ENCODE measurements at places on chromosomes 7 and 10. TPM values are rescaled to one million over a fixed set of nuclear protein-coding genes. Genes with fewer than 3 reads are reported as not detected.

PIP gene
- total RNA-seq, result not detected

PLEKHS1 gene
- total RNA-seq, result not detected

KCNMA1 gene
- 25.6 TPM for total RNA-seq

INA gene
- total RNA-seq, result 6.4 TPM

EIF5AL1 gene
- 1.1 TPM for total RNA-seq

SEMA4G gene
- total RNA-seq, result 0.56 TPM

BAZ1B gene
- total RNA-seq, result 45.0 TPM

MOGAT3 gene
- total RNA-seq, result not detected

GRCh38 chr10:21534604-21535493, 817 bp downstream of the MLLT10 start:
- peak overlapping the region; percentile 97 for H3K27ac ChIP-seq
- H3K4me3 ChIP-seq, result peak overlapping the region; percentile 89

DNA sequence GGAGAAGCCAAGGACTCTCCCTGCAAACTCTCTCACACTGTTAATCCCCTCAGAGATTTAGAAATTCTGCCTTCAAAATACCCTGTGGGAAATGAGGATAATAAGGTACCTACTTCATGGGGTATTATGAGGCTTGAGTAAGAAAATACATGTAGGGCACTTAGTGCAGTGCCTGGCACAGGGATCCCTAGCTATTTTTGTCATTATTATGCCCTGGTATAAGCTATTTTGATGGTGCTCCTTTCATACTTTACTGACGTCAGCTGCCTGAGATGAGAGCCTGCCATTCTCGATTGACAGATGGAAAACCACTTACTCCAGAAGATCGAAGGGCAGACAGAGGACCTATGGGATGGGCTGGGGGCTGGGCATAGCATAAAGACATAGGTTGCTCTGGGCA, 30.1 kb downstream of the MKX start:
- DNase-seq, result no peak
- H3K36me3 ChIP-seq, result no peaks in the 10 kb centered on the region
- no peak overlapping the region for H3K27ac ChIP-seq
- no peak overlapping the region for H3K4me3 ChIP-seq
- no peaks in the 10 kb centered on the region for H3K27me3 ChIP-seq
- peaks cover 13% of the 10 kb centered on the region for H3K4me1 ChIP-seq

DNA sequence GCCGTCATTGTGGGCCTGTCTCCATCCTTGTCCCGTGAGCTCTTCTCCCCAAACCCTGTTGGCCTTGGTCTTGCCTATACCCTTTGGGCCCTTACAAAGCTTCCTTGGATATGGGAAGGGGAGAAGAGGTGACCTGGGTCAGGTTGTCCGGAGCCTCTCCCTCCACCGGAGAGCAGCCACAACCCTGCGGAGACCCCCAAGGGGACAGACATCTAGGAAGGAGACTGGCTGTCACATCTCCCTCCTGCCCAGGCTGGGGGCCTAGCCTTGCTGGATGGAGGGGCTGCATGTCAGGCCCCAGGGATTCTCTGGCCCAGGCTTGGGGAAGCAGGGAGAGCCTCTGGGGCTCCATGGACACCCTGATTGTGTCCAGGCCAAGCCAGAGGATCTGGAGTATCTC, 11.8 kb downstream of the NACAD start:
- H3K27me3 ChIP-seq, result no peaks in the 10 kb centered on the region
- peaks cover 59% of the 10 kb centered on the region for H3K36me3 ChIP-seq
- H3K4me3 ChIP-seq, result no peak overlapping the region
- no peak for DNase-seq
- no peak overlapping the region for H3K27ac ChIP-seq
- H3K4me1 ChIP-seq, result no peaks in the 10 kb centered on the region

DNA sequence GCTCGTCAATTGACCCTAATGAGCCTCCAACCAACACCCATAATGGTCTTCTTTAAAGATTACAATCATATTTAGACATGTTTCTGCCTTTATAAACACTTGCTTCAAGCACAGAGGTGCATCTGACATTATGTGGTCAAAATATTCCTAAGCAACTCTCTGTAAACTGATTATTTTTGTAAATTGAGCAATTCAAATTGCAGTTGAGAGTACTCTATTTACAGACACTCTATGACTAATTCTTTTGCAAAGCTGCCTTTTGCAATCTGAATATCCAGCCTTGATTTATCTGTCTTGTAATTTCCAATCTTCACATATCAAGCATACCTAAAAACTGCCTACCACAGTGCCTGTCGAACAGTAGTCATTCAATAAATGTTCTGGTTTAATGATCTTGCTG, 112.0 kb downstream of the PDE1C start:
- H3K27ac ChIP-seq, result peak overlapping the region; percentile 58
- H3K36me3 ChIP-seq, result no peaks in the 10 kb centered on the region
- peak; percentile 70 for DNase-seq

DNA sequence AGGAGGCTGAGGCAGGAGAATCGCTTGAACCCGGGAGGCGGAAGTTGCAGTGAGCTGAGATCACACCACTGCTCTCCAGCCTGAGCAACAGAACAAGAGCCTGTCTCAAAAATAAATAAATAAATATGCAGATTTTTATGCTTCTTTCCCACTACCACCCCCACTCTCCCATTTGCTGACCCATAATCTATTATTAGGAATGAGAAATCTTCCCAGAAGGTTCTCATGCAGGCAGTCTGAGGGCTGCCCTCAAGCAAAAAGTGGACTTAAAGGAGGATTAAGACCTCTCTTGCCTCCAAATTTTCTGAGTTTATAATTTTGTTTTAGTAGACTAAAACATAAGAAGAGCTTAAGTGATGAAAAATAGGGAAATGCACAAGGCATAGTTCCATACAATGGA, 85.2 kb upstream of the TOMM7 start:
- no peak overlapping the region for H3K4me3 ChIP-seq
- H3K27ac ChIP-seq, result no peak overlapping the region
- H3K4me1 ChIP-seq, result peaks cover 2% of the 10 kb centered on the region
- no peaks in the 10 kb centered on the region for H3K36me3 ChIP-seq
- no peak for DNase-seq

- no peaks in the 10 kb centered on the region for H3K27me3 ChIP-seq
- no peak overlapping the region for H3K4me3 ChIP-seq
- no peaks in the 10 kb centered on the region for H3K4me1 ChIP-seq
Measured at GRCh38 chr7:70354409-70355169, 756.3 kb downstream of the AUTS2 start.

- no peak for DNase-seq
- H3K4me3 ChIP-seq, result no peak within 1 kb of the TSS
- H3K4me1 ChIP-seq, result no peaks in the 10 kb centered on the region
- no peak within 1 kb of the TSS for H3K27ac ChIP-seq
- no peaks in the 10 kb centered on the region for H3K36me3 ChIP-seq
Measured at GRCh38 chr10:48684792-48685623, at the start of gene WDFY4. WDFY4 (plus strand) TSS chr10:48684873; CDS start chr10:48709733, 24,860 bp downstream.

- no peaks in the 10 kb centered on the region for H3K27me3 ChIP-seq
- peaks cover 19% of the 10 kb centered on the region for H3K4me1 ChIP-seq
- DNase-seq, result peak; percentile 64
- no peak overlapping the region for H3K4me3 ChIP-seq
Measured at GRCh38 chr7:73885975-73886798, 25.2 kb downstream of the TMEM270 start.

- no peak for DNase-seq
- H3K4me1 ChIP-seq, result peaks cover 7% of the 10 kb centered on the region
- H3K27me3 ChIP-seq, result no peaks in the 10 kb centered on the region
- no peaks in the 10 kb centered on the region for H3K36me3 ChIP-seq
- no peak overlapping the region for H3K27ac ChIP-seq
- H3K4me3 ChIP-seq, result no peak overlapping the region
Measured at GRCh38 chr10:51768886-51769465, 69.6 kb upstream of the CSTF2T start.

DNA sequence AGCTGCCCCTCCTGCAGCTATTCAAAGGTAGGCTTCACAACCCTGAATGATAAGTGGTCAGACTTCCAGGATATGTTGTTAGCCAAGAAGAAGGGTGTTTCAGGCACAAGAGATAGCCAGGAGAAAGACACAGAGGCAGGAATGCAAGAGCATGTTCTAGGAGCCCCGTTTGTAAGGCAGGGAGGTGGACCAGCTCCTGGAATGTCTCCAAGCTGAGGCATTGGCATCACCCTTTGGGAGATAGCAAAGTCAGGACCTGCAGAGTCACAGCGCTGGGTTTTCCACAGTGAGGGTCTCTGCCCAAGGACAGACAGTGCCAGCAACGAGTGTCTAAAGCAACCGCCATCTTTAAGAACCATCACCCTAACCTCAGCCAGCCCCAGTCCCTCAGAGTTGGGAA, 484.5 kb upstream of the ZMIZ1 start:
- no peak for DNase-seq
- peaks cover 15% of the 10 kb centered on the region for H3K27me3 ChIP-seq
- peaks cover 9% of the 10 kb centered on the region for H3K4me1 ChIP-seq
- no peak overlapping the region for H3K4me3 ChIP-seq
- H3K27ac ChIP-seq, result no peak overlapping the region

GRCh38 chr10:44008270-44008916, 359.7 kb upstream of the ZNF32 start:
- H3K4me1 ChIP-seq, result no peaks in the 10 kb centered on the region
- peaks cover 8% of the 10 kb centered on the region for H3K27me3 ChIP-seq
- H3K4me3 ChIP-seq, result no peak overlapping the region
- DNase-seq, result peak; percentile 59

DNA sequence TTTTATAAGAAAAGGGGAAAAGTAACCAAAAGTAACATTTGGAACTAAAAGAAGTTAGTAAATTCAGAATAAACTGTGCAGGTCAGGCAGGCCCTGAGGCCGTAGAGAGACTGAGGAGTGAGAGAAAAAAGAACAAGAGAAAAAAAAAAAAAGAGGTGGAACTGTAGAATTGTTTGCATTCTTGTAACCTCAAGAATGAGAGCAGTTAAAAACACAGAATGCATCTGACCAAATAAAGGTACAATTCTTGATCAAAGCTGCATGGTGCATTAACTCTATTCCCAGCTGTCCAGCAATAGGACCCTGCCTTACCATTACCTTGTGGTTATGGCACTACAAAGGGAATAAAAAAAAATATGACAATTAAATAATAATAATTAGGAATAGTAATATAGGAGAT, 170.1 kb upstream of the SEMA3A start:
- DNase-seq, result peak; percentile 57
- H3K4me3 ChIP-seq, result no peak overlapping the region
- peaks cover 7% of the 10 kb centered on the region for H3K4me1 ChIP-seq
- H3K27ac ChIP-seq, result no peak overlapping the region

- H3K36me3 ChIP-seq, result peaks cover 49% of the 10 kb centered on the region
- no peak overlapping the region for H3K27ac ChIP-seq
- DNase-seq, result no peak
- no peaks in the 10 kb centered on the region for H3K27me3 ChIP-seq
- no peak overlapping the region for H3K4me3 ChIP-seq
Measured at GRCh38 chr10:1084011-1084950, 28.1 kb downstream of the WDR37 start.
